ENCODE measurements at places on chromosomes 1 and 21.

DNA sequence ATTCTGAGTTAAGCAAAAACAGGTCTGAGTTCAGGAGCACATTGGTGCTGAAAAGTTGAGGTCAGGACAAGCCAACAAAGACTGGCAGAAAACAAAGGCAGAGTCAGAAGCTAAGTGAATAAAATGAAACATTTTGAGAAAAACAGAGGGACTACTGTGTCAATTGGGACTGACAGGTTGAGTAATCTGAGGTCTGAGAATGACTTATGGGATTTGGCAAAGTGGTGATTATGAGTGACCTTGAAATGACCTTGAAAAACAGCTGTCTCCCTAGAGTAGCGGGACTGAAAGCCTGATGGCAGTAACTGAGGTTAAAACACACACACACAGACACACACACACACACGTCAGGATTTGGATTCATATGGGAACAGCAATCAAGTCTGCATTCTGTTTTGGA, 8.8 kb upstream of the COG2 start:
- DNase-seq: no peak

DNA sequence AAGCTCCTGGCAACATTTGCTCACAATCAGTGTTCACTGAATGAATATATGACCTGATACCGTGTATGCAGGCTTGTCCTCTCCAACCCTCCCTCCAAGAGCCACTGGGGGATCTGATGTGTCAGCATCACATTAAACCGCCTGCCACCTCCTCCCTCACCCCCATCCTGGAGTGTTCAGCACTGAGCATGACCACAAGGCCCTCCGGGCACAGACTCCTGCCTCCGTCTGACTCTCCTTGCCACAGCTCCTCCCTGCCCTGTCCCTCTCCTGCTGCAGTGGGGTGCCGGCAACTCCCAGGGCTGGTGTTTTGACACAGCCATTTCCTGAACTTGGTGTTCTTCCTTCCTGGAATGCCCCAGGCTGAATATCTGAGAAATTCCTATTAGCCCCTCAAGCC, 136.7 kb downstream of the FCRL5 start:
- DNase-seq: no peak

DNA sequence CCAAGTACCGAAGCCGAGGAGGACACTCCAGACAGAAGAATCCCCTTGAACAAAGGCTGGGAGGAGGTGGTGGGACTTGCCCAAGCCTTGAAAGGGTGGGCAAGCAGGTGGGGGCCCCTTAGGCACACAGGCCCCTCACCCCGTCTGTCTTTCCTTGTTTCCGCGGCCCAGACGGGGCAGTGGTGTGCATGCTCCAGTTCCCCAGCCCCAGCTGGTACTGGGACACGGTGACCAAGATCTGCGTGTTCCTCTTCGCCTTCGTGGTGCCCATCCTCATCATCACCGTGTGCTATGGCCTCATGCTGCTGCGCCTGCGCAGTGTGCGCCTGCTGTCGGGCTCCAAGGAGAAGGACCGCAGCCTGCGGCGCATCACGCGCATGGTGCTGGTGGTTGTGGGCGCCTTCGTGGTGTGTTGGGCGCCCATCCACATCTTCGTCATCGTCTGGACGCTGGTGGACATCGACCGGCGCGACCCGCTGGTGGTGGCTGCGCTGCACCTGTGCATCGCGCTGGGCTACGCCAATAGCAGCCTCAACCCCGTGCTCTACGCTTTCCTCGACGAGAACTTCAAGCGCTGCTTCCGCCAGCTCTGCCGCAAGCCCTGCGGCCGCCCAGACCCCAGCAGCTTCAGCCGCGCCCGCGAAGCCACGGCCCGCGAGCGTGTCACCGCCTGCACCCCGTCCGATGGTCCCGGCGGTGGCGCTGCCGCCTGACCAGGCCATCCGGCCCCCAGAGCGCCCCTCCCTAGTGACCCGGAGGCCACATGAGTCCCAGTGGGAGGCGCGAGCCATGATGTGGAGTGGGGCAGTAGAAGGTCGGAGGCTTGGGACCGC, 50.8 kb downstream of the OPRD1 start:
- no peak for DNase-seq

DNA sequence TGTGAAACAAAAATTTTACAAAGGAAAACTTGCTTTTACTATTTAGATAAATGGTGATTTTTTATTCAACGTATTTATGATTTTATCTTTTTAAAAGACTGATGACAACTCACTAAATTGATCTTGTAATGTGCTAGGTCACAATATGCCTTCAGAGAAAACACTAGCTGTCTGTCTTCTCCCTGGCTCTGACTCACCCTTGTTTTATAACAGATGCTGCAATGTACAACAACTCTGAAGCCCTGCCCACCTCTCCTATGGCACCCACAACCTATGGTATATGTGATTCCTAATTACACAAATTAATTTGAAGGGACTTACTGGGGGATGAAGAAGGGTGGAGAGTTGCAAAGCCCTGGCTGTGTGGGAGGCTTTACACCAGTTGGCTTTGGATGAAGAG, 24.7 kb upstream of the HSD17B7 start:
- no peak for DNase-seq

GRCh38 chr1:101308935-101309333, 72.1 kb downstream of the S1PR1 start:
- DNase-seq: no peak

- no peak for DNase-seq
These were observed 83.9 kb downstream of the USP24 start for GRCh38 chr1:55131218-55131617.

GRCh38 chr1:200670242-200671118, 773 bp upstream of the DDX59 start:
- DNase-seq: no peak

DNA sequence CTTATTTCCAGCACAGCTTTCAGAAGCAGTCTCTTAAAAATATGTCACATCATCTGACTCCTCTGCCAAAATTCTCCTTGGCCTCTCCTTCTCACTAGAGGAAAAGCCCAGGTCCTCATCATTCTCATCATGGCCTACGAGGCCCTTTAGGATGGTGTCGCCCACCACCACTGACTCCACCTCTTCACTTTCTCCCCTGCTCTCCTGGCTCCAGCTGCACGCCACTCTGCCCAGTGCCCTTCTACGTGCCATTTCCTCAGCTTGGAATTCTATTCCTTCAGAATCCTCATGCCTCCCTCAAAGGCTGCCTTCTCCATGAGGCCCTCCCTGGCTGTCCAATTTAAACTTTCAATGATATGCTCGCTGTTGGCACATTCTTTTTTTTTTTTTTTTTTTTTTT, 25.3 kb upstream of the BTG2 start:
- no peak for DNase-seq

DNA sequence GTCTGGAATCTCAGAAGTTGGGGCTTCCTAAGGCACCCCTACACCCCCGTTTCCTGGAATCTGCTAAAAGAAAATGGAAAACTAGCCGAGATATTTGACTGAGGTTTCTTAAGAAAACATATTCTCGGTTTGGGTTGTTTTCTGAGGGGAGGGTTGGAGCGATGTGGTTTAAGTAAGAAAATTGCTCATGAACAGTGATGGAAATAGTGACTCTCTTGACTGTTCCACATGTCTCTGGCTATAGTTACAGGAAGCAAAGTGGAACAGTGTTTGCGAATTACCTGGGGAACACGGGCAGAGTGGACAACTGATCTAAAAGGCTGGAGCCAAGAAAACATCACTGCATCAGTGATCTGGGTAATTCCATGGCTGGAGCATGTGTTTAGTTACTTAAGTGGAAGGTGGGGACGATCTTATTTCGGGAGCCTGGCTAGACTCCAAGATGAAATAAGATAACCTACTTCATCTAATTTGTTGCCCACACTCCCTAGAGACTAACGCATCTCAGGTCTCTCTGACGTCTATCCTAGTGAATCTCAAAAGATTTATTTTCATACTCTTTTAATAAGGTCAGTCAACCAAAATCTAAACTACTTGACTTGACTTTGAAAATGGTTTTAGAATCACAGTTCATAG, 92.4 kb downstream of the KCNJ15 start:
- DNase-seq: no peak

DNA sequence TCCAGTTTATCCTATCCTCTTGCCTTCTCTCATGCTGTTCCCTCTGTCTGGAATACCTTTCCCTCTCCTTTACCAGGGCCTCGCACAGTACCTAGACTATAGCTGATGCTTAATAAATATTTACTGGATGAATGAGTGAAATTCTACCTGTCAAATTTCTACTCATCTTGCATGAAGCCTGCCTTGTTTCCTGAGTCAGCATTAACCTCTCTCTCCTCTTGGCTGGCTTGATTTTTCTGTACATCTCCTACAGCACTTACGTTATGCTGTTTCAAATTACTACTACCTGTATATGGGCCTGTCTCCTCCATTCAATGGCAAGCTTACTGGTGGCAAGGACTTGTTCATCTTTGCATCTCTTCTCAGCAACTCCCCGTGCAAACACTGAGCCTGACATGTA, 130.8 kb downstream of the CAPN8 start:
- no peak for DNase-seq

GRCh38 chr1:226572325-226572726, 23.8 kb downstream of the STUM start:
- no peak for DNase-seq
